Activated CD4-positive, alpha-beta memory T cell treated with anti-CD3 and anti-CD28 coated beads for 36 hours (primary cell): ENCODE measurements at places on chromosomes 1 and 21.

- DNase-seq, result no peak
Observed at GRCh38 chr1:164569866-164570265, 10.9 kb downstream of the PBX1 start.

- peak; percentile 83 for DNase-seq
Observed at GRCh38 chr1:202189001-202189790, 4.4 kb upstream of the LGR6 start.

DNA sequence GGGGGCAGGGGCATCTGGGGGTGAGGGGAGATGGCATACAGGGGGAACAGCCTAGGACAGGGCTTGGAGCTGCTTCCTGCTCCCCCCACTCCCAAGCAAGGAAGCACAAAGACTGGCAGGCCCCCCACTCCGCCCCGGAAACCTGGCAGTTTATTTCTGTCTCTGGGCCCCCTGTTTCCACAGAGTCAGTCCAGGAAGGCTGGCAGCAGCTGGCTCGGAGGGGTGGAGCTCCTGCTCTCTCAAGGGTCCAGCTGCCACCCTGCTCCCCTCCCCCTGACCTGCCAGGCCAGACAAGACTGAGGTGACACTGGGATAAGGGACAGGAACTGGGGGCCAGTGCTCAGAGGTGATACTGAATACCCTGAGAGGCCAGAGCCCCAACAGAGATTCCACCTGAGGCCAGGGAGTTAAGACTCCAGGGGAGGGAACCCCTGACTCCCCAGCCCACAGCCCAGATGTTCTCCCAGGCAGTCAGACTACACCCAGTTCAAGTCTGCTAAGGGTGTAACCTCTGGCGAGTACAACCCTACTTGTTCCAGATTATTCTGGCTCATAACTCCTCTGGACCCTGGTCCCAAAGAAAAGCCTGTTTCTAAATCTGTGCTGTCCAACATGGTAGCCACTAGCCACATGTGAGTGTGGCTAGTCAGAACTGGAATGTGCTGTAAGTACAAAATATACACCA lies 26.3 kb downstream of the AHDC1 start:
- no peak for DNase-seq

DNA sequence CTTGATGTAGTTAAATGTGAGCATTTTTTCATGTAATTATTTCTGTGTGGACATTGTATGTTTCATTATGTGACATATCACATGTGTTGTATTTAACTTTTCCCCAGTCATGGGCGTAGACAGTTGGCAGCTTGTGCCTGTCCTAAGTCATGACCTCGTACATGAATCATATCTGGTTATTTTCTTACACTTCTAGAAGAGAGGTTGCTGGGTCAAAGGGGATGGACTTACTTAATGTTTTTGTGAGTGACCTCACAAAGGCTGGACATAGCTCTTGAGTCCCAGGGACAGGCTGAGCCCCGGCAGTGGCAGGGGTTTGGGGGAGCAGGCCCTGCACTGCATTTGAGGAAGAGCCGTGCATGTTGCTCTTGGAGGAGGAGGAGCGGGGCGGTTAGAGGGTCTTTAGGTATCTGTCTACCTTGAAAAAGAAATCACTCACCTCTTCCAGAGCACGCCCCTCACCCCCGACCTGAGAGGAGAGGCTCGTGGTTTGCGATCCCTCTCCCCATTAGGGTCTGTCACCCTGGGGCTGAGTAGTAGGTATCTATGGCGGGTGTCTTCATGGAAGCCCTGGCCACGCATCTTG lies 16.4 kb downstream of the IFNGR2 start:
- no peak for DNase-seq

GRCh38 chr1:57418971-57419370 lies 4.9 kb downstream of the DAB1 start:
- no peak for DNase-seq

DNA sequence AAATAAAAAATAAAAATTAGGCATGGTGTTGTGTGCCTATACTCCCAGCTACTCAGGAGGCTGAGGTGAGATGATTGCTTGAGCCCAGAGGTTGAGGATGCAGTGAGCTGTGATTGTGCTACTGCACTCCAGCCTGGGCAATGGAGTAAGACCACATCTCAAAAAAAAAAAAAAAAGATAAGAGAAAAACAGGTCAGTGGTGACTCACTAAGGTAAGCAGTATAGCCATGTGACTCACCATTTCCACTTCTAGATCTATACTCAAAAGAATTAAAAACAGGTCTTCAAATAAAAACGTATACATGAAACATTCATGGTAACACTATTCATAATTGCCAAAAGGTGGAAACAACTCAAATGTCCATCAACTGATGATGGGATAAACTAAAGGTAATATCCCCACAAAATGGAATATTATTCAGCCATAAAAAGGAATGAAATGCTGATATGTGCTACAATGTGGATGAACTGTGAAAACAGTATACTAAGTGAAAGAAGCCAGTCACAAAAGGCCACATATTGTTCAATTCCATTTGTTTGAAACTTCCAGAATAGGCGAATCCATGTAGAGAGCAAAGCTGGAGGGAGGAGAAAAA lies 75.1 kb downstream of the ZNF281 start:
- DNase-seq, result no peak

DNA sequence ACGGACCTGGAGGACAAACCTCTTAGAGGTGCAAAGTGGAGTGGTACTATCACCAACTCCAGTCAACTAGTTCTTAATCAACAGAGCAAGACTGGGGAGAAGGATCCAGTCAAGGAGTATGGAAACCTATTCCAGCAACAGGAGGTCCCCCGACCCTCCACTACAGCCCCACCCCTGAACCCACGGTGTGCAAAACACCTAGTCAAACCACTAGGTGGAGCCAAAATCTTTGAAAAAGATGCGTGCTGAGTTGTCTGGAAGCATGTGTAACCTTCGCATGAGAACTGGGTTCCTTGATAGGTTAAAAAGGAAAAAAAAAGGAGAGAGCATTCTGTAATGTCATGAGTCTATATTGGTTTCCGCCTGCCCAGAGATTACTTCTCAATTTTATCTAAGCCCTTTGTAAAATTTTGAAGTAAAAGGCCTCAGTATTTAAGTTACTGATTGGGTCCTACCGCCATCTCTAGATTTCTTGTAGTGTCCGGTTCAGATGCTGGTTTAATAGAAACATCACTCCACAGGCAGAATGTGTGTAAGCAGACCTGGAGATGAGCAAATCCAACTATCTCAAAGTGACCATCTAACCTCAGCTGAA lies 81.9 kb upstream of the HAO2 start:
- peak; percentile 25 for DNase-seq

- DNase-seq, result no peak
Observed at GRCh38 chr1:96104906-96105305, 616.7 kb upstream of the PTBP2 start.

- DNase-seq, result no peak
Observed at GRCh38 chr1:116899529-116899928, 10.2 kb upstream of the PTGFRN start.

DNA sequence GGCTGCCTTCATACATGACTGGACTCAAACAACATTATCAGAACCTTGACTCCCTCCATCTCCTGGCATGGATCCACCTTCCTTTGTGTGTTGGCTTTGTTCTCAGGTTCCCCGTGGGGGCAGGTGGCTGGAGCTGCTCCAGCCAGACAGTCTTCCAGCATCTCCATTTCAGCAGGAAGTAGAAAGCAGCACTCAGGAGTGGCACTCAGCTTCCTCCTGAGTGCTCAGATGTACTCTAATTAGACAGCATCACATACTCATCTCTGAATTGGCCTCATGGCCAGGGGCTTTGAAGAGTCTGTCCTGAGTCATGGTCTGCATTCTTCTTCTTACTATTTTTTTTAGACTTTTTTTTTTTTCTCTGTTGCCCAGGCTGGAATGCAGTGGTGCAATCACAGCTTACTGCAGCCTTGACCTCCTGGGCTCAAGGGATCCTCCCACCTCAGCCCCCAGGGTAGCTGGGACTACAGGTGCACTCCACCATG lies 27.9 kb downstream of the OVAAL start:
- peak; percentile 39 for DNase-seq

DNA sequence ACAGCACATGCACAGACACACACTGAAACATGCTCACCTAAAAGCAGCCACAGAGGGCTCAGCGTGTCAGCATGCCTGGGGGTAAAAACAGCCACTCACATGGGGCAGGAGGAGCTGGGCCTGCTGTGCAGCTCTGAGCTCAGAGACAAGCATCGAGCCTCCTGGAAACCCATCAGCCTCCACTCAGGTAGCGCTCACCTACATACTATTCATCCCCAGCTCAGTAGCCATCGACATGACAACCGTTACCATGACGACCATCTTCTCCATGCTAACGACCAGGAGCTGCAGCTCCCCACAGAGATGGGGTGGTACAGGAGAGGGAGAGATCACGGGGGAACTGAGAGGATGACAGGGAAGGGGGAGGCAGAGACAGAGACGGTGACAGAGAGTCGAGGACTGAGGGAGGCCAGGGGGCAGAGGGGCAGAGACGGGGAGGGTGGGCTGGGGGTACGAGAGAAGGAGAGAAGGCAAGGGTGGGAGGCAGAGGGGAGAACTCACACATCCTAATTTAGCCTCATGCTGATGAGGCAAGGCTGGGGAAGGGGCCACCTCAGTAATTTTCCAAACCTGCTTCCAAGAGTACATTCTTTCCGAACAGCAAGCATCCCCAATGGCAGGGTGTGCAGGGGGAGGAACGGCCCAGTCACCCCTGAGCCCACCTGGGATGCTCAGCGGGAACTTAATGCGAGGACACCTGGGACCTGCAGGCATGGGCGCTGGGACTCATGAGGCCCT lies 28.4 kb downstream of the SDC3 start:
- no peak for DNase-seq

GRCh38 chr1:232379063-232379434 lies 250.9 kb downstream of the SIPA1L2 start:
- no peak for DNase-seq

DNA sequence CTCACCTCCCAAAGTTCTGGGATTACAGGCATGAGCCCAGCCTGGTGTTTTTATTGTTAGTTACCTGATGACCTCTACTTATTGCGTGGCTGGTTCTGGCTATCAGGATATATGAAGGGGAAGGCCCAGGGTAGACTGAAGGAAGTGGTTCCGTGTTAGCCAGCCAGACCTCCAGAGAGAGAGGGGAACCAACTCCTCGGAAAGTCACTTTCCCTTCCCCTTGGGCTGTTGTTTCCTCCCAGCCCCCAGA lies 2.5 kb upstream of the RCSD1 start:
- DNase-seq, result peak; percentile 41

DNA sequence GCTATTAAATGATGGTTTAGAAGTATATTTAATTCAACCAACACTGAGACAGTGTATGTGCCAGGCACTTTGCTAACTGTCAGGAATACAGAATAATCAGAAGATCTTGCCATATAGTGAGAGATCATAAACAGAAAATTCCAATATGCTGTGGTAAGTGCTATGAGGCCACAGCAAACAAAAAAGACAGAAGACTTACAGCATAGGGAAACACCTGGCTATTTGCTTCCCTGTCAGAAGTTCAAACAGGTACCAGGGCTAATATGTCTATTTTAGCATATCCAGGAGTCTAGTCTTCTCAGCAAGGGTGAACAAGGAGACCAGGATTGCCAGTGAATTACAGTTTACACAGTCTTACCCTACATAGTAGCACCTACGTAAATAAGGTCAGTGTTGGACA lies 30.4 kb downstream of the TRIT1 start:
- DNase-seq, result no peak

DNA sequence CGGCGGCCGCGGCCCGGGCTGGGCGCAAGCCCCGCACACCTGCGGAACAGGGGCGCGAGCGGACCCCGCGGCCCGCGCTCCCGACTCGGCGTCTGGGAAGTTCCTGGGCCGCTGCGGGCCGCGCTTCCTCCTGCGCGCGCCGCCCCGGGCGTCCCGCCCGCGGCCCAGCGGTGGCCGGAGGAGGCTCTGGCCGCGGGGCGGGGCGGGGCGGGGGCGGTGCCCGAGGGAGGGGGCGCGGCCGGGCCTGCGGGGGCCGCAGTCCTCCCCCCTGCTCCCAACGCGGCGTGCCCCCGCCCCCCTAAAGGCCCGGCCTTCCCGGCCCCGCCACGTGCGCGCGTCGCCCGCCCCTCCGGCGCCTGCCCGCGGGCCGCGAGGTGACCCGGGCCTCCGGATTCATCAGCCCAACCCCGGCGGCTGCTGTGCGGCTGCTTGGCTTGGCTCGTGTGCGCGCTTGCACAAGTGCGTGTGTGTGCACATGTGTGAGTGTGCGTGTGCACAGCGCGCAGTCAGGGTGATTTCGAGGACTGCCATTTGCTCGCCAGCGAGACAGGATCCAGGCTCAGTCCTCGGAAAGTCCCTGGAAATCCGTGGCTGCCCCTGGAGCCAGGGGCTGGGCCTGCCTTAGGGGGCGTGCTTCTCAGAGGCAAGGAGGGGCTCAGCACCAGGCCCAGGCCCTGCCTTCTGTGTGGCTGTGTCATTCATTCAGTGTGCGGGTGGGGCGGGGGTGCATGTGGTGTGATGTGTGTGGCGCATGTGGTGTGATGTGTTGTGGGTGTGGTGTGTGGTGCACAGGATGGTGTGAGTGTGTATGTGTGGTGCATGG lies at the start of gene C2CD2:
Gene C2CD2, minus strand, starts transcription at position 188 of the 823 bp plus-strand sequence. CDS start 370 bp downstream, outside the sequence.
- DNase-seq, result peak; percentile 36

DNA sequence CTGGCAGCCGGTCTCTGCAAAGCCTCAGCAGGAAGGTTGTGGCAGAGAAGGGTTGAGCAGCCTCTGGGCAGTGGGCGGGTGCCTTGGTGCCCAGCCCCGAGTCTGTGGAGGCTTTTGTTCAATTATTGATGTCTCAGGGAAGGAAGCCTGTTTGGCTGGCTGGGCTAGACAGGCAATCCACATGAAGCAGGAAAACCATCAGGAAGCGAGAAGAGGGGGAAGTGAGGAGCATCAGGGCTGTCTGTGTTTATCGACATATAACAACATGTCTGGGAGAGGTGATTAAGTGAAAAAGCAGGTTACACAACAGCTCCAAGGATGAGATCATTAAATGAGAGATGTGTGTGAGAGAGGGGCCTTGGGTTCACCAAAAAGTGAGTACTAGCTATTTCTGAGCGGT lies 105.4 kb downstream of the UBE2U start:
- no peak for DNase-seq

DNA sequence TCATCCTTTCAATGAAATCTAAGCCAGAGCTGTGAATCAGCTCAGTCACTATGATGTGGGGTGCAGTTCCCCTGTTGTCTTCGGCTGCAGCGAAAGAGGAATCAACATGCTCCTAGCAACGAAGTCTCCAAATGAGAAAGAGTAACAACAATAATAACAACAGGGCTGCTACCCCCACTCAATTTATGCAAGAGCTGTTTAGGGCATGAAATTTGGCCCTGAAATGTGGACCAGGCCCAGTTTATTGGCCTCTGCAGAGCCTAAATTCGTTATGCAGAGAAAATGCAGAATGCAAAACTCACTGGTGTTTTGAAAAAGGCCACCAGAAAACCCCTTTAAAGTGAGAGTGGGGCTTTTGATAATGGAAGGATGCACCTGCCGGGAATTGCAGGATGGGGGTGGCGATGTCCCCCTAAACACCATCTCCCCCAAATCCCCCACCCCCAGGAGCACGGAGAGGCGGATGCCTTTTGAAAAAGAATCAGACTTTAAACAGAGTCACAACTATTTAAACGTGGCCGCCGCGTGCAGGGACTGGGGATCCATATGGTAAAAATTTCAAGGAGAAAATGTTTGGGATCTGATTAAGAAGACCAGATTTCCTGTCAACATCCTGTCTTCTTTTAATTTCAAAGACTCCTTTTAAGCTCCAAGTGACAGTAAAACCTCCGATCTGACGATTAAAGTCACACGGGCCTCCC lies 1.9 kb downstream of the RUNX3 start:
- no peak for DNase-seq

- DNase-seq, result no peak
Observed at GRCh38 chr1:218273762-218274479, 11.2 kb upstream of the RRP15 start.
